ENCODE measurements at places on chromosomes 16 and 17.
A peak's percentile ranks its signal among the peaks of the same experiment; 100 is the strongest.

- no peak for DNase-seq
These were observed 24.6 kb upstream of the TANC2 start for GRCh38 chr17:62941358-62941991.

DNA sequence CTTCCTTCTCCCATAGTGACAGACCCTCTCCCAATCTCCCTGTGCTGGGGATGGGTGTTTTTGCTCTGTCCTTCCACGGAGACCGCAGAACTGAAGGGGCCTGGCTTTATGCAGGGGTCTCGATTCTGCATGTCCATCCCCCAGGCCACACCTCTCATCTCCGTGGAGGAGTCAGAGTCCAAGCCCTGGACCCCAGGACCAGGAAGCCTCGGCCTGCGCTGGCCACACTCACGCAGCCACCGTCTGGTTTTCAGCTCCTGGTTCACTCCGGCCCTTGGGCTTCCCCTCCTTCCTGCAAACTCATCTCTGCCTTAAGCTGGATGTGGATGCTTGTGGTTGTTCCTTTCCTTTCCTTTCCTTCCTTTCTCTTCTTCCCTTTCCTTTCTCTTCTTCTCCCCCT is 90.8 kb downstream of the MGAT5B start:
- no peak for DNase-seq

GRCh38 chr16:69903865-69904415 is 47.2 kb upstream of the CLEC18A start:
- DNase-seq: no peak

- no peak for DNase-seq
These were observed 20.7 kb upstream of the CCL5 start for GRCh38 chr17:35900708-35901480.

DNA sequence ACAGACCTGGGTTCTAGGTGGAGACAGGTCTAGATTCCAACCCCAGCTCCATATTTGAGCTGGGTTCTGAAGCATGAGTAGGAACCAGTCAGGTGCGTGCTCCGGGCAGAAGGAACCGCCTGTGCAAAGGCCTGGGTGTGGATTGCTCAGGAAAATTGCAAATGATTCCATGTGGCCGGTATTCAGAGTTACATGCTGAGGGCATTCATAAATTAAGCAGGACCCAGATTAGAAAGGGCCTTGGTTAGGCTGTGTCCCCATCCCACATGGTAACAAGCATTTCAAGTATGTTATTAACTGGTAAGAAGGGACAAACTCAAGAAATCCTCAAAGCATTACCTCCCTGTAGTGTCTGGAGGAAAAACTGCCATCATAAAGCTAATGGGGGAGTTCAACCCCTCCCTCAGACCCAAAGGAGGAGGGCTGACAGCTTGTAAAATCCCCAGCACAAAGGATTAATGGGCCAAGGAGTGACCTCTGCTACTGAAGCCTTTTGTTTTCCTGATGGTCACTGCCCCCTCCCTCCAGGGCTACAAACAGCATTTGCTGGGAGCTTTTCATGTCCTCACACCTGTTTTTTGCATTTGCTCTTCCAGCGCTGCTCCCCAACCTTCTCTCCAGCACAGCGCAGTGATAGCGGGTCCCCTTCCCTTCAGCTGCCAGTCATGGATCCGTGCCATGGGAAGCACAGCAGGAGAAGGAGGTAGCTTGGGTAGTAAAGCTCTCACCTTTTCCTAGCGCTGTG is 218.0 kb downstream of the C16orf95 start:
- DNase-seq: no peak

- DNase-seq: peak; percentile 1
These were observed at the start of gene CHST6 for GRCh38 chr16:75495076-75495674. TSS of gene CHST6 (minus strand) at chr16:75495441. CDS start at chr16:75479828, 15,613 bp downstream.

DNA sequence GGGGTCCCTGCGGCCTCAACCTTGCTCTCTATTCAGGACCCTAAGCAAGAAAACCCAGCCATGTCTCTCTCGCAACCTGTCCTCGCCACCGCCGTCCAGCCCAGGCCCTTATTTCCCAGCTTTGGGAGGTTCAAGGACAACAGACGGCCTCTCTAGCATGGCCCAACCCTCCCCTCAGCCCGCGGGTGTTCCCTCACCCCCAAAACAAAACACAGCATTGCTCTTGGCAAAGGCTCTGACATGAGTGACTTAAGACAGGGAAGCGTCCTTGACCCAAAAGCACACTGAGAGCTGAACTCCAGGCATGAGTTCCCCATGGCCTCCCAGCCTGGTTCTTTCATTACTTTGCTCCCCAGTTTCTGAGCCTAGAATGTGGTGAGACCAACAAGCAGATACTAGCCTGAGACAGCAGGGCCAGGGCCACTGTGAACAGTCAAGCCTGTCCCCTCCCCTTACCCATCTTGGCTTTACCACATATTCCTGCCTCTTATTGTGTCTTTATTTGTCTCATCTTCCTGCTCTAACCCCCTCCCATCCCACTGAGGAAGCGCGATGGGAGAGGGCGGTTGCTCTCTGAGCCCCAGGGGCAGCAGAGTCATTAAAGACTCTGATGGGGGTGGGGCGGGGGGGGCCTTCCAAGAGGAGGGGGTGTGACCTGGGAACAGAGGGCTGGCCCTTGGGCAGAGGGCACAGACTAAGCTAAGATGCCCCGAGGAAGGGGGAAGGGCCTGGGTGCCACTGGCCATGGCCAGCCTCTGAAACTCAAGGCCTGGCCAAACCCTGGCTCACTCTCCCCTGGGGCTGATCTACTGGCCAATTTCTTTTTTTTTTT is 11.8 kb downstream of the SREBF1 start:
- no peak for DNase-seq

DNA sequence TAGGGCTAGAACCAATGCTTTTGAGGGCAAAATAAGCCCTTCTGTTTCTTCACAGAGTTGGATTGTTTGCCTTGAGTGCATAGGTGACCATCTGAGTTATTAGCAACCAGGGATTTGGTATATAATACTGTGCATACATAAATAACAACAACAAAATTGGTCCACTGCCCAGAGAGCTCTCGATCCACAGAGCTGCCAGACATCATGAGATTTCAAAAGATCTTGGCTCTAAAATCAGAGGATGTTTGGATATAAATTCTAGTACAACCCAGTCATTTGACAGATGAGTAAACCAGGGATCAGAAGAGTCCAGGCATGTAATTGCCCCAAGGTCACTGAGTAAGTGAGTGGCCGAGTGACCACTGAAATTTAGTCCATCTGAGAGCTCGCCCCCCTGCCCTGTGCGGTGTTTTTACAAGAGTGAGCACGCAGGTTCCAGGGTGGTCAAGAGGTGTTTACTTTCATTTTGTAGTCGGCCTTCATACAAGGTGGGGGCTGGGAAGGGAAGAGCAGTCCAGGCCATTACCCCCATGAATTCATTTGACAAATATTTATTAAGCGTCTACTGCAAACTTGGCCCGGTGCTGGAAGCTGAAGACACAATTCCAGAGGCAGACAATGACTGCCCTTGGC is 1.8 kb upstream of the MT2A start:
- no peak for DNase-seq

GRCh38 chr16:10896723-10897122 is 19.7 kb downstream of the CIITA start:
- no peak for DNase-seq

All from activated T-cell treated with anti-CD3 and anti-CD28 coated beads for 24 hours (primary cell).